ENCODE measurements at places on chromosomes 6 and 20.

DNA sequence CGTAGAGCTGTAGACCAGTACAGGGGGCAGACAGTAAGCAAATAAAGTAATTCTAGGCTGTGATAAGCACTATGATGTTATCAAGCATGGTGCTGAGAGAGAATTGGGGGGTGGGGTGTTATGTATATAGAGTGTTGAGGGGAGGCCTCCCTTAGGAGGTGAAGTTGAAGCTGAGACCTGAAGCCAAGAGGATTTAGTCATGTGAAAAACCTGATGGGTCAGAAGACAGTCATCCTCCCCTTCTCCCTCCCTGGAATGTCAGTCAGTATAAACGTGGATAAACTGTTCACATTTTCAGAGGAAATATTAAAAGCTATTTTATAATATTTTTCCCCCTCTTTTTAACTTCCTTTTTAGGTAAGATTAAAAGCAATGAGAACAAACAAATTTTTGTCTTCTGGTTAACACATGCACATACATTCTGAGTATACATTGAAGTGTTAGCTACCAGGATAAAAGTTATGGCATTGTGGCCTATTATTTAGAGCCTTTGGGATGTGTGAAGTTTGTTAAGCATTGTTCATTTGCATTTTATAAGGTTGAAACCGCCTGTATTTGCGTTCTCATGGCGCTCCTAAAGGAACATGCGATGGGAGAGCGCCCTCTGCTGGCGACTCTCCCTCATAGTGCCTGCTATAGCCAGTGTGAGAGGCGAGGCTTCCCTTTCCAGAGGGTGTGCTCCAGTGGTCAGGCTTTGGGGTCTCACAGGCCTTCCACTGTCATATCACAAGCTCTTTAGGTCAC, 35.4 kb upstream of the MAPK13 start:
- peak; percentile 79 for DNase-seq

GRCh38 chr20:38805958-38806854, 709 bp downstream of the PPP1R16B start:
- peak; percentile 23 for DNase-seq

- no peak for DNase-seq
These were observed 29.6 kb upstream of the MRGBP start for GRCh38 chr20:62766716-62767115.

DNA sequence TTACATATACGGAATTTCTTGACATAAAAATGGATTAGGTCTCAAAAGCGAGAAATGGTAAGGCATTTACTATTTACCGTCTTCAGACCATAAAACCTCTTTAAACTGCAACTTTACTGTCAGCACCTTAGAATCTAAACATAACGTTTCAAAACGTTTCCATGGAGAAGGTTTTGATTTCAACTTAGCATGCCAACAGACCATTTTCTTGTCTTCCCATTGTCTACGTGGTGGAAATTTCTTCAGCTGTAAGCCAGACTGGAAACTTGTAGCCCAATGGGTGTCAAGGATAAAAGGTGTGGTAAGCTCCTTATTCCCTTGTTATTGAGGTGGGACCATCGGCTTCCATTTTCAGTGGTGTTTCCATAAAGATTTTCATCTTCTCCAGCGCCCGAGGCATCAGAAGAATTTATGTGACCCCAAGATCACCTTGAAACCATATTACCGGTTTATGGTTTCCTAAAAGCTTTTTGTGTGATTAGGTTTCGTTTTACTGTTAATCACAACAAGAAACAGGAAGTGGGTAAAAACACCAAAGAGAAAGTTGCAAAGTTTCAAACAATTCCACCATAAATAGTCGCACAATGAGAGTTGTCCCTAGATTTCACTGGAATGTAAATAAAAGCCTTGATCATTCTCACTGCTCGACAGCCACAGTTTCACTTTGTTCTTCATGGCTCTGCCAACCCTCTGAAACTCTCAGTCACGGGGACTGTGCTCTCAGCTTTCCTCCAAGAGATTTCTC, 63.0 kb upstream of the CD2AP start:
- DNase-seq, result no peak

- DNase-seq, result no peak
These were observed 71.4 kb downstream of the ARID1B start for GRCh38 chr6:156848533-156848932.

DNA sequence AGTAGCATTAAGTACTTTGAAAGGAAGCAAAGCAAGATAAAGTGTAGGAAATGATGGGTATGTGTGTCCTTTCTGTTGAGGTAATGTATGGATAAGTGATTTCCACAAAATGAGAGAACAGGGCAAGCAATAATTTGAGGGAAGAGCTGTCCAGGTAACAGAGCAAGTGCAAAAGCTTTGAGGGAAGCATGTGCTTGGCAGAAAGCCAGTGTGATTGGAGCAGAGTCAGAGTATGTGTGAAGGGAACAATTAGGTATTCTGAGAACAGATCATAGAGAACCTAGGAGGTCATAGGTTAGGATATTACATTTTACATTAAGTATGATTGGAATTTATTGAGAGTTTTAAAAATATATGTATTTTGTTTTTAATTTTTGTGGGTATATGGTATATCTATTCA, 30.2 kb upstream of the MAN1A1 start:
- DNase-seq, result no peak

DNA sequence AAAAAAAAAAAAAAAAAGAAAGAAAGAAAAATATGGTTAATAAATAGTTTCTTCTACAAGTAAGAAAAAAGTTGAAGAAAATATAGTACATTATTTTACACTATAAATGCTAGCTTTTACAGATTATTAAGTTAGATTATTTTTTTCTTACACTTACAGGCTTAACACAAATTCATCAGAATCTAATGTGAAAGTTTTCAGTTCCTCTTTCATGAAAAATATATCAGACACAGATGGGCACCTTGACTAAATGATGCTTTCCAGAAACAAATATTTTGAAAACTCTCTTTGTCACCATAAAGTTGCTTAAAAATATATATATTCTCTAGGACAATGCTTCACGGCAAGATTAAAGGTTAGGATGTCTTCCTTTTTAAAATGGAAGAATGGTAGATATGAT, 321.8 kb upstream of the HSF2 start:
- DNase-seq, result no peak

DNA sequence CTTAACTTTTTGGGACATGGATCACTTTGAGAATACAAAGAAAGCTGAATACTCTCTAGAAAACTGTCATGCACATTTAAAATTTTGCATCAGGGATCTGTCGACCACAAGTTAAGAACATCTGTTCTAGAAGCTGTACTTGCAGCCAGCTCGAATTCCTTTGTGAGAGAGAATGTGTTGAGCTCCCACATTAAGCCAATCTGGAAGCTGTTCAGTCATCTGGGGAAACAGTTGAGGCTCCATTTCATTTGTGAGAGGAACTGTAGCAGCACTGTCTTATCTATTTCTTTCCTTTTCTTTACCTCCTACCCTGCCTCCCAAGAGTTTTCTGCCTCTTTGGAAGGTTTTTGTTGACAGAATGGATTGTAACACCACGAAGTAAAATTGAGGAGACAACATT, 50.8 kb downstream of the KAT14 start:
- DNase-seq, result no peak

DNA sequence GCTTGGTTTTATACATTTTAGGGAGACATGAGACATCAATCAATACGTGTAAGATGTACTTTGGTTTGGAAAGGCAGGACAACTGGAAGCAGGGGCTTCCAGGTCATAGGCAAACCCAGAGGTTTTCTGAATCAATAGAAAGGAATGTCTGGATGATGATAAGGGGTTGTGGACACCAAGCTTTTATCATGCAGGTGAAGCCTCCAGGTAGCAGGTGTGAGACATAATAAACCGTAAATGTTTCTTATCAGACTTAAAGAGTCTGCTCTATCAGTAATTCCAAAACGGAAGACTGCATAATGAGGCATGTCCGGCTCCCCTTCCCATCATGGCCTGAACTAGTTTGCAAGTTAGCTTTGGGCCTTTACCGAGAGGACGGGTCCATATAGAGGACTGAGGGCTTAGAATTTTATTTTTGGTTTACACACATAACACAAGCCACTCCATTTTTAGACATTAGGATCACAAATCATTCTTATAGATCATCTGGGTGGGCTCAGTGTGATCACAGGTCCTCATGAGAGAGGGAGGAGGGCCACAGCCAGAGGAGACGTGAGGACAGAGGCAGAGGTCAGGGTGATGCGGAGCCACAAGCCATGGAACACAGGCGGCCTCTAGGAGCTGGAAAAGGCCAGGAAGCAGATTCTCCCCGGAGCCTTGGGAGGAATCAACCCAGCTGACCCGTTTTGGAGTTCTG, 10.7 kb upstream of the SERPINB9 start:
- no peak for DNase-seq

DNA sequence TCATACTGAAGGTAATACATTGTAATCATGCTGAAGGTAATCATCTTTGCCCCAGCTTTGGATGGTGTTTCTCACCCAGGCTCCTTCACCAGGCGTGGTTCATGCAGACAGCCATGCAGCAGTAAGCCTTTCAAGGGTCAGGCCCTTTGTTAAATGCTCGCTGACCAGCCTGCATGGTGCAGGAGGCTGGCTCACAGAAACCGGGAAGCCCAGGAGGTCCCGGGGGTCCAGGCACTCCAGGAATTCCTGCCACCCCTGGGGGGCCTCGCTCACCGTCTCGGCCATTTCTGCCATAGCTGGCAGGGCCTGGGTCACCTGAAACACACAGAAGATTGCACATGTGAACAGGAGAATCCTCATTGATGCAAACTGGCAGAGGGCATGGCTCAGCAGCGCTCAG, 86.1 kb downstream of the COL9A1 start:
- no peak for DNase-seq

DNA sequence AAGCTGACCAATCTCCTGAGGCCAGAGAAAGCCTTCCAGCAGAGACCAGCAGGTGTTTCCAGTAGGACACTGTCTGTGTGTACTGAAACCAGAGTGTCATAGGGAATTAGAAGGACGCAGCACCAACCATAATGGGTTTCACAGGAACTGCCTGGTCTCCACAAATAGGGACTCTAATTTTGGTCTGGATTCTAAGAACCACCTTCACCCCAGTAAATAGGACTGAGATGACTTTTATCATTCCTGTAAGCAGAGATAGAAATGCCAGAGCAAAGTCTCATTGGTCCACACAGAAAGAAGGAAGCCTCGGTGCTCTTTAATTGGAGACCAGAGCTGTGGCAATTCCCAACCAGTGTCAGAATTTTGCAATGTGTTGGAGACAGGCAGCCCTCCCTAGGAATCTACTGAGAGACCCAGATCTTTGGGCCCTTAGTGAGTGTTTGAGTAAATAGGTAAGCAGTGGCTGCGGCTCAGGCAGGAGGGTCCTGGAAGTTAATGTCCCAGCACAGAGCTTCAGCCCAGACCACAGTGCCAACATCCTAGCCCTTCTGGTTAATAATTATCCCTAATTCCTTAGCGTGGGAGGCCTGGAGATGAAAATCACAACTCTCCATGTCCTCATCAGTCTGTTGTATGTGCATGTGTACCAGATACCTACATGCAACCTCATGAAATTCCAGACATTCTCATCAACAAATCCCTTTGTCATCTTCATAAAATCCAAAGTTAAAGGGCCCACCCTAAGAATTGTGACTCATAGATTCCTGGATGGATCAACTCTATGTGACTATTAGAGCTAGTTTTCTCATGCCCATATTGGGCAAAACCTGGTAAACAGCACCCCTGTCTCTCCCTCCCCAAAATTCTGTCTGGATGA, 81.2 kb downstream of the UNC5CL start:
- DNase-seq, result no peak

- peak; percentile 76 for DNase-seq
These were observed 31.5 kb downstream of the SF3B5 start for GRCh38 chr6:144063744-144064401.

- DNase-seq, result no peak
These were observed 121.5 kb upstream of the MAN1A1 start for GRCh38 chr6:119470893-119471542.

- no peak for DNase-seq
These were observed 210.8 kb upstream of the FUT9 start for GRCh38 chr6:95804847-95805541.

- DNase-seq, result no peak
These were observed 79.8 kb downstream of the NFATC2 start for GRCh38 chr20:51462566-51463276.

DNA sequence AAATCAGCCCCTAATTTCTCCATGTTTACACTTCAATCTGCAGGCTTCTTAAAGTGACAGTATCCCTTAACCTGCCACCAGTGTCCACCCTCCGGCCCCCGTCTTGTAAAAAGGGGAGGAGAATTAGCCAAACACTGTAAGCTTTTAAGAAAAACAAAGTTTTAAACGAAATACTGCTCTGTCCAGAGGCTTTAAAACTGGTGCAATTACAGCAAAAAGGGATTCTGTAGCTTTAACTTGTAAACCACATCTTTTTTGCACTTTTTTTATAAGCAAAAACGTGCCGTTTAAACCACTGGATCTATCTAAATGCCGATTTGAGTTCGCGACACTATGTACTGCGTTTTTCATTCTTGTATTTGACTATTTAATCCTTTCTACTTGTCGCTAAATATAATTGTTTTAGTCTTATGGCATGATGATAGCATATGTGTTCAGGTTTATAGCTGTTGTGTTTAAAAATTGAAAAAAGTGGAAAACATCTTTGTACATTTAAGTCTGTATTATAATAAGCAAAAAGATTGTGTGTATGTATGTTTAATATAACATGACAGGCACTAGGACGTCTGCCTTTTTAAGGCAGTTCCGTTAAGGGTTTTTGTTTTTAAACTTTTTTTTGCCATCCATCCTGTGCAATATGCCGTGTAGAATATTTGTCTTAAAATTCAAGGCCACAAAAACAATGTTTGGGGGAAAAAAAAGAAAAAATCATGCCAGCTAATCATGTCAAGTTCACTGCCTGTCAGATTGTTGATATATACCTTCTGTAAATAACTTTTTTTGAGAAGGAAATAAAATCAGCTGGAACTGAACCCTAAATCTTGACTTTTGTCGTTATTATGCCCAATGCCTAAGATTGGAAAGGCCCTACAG, 4.5 kb downstream of the SOX4 start:
- no peak for DNase-seq

GRCh38 chr6:32212076-32212760, 11.6 kb downstream of the NOTCH4 start:
- DNase-seq, result no peak

DNA sequence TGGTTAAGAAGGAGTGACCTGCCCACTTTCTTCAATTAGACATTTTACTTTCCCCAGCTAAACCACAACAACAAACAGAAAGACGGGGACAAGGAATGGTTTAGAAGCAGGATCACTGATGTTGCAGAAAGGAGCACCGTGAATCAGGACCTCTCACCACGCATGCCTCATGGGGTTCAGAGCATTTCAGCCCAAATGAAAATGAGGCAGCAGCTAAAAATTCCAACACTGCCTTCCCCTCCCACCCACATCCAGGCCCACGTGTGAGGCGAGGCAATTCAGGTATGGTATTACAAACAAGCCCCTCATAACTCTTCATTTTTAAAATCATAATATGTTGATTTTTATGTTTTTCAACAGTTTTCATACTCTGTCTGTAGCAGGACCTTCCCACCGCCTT, 194.1 kb upstream of the ARID1B start:
- no peak for DNase-seq

GRCh38 chr6:32968867-32969684, 682 bp downstream of the BRD2 start:
- peak; percentile 58 for DNase-seq

- no peak for DNase-seq
These were observed 75.8 kb upstream of the E2F3 start for GRCh38 chr6:20325641-20326421.

- no peak for DNase-seq
These were observed 460.9 kb upstream of the KHDRBS2 start for GRCh38 chr6:62746968-62747367.

GRCh38 chr20:24662322-24662721, 192.9 kb downstream of the SYNDIG1 start:
- DNase-seq, result no peak

- no peak for DNase-seq
These were observed 1.8 kb upstream of the C6orf163 start for GRCh38 chr6:87342829-87343228.

- no peak for DNase-seq
These were observed 32.8 kb upstream of the GMPR start for GRCh38 chr6:16205377-16206144.

Data from stimulated activated CD4-positive, alpha-beta T cell treated with anti-CD3 and anti-CD28 coated beads, Interleukin-2, amount 100 ng/mL, for 48 hours (primary cell).